ENCODE measurements at places on chromosomes 5 and 9. TPM values are rescaled to one million over a fixed set of nuclear protein-coding genes. Genes with fewer than 3 reads are reported as not detected.

The SOX30 gene
- polyA plus RNA-seq: 0.08 TPM

- DNase-seq: no peak
Observed at GRCh38 chr5:42963412-42963811, 76.7 kb downstream of the ANXA2R start.

DNA sequence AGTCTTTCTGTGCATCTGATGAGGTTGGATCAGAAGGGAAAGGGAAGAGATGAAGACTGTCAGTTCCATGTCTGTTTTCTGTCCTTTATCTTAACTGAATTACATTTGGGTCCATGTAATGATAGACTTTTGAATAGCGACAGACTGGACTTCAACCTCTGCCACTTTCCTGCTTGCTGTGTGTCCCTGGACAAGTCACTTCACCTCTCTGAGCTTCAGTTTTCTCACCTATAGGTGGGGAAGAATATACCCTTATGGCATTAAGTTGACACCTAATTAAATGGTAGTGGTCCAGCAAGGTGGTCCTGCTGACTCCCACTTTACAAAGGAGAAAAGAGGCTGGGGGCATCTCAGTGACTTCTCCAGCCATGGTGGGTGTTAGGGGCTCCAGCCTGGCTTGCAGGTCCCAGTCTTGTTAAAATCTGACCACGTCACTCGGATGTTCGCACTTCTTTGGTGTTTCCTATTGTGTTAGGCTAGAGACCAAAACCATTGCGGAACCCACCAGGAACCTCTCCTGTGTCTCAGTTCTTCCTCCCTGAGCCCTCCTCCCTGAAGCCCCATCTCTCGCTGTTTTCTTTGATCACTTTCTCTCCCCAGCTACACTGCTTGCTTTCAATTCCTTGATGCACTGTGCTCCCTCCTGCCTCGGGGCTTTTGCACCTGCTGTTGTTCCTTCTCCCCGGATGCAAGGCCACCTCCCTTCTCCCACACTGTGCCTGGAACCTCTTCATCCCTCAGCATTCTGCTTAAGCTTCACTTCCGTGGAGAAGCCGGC lies 256.5 kb downstream of the NSG2 start:
- no peak for DNase-seq

GRCh38 chr5:160159991-160160792 lies 40.9 kb upstream of the PWWP2A start:
- no peak for DNase-seq

GRCh38 chr9:38682713-38683112 lies 37.2 kb downstream of the FAM240B start:
- peak; percentile 73 for DNase-seq

DNA sequence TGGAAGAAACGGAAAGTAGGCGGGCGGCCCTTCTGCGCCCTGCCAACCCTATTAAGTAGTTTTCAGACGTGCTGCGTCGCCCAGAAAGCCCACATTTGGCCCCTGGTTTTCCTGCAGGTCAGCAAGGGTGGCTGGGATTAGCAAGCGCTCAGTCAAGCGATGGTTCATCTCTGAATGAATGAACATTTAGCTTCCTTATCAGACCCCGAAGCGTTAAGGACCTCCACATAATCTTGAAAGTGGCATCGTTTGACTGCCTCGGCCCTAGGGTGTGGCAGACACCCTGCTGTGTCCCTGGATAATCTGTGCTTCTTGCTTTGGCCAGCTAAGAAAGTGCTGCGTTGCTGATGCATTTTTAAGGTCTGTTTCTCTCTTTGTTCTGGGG lies 684 bp downstream of the TOR1B start:
- no peak for DNase-seq

- no peak for DNase-seq
Observed at GRCh38 chr9:124295159-124295794, 37.5 kb downstream of the NEK6 start.
